ENCODE measurements at places on chromosomes 7 and 10. TPM values are rescaled to one million over a fixed set of nuclear protein-coding genes. Genes with fewer than 3 reads are reported as not detected.

GRCh38 chr7:85454904-85455303, 268.0 kb upstream of the SEMA3D start:
- no peak for DNase-seq

Gene DGKI
- total RNA-seq, result not detected

Gene LLCFC1
- total RNA-seq, result not detected

Gene INA
- total RNA-seq, result 0.08 TPM

DNA sequence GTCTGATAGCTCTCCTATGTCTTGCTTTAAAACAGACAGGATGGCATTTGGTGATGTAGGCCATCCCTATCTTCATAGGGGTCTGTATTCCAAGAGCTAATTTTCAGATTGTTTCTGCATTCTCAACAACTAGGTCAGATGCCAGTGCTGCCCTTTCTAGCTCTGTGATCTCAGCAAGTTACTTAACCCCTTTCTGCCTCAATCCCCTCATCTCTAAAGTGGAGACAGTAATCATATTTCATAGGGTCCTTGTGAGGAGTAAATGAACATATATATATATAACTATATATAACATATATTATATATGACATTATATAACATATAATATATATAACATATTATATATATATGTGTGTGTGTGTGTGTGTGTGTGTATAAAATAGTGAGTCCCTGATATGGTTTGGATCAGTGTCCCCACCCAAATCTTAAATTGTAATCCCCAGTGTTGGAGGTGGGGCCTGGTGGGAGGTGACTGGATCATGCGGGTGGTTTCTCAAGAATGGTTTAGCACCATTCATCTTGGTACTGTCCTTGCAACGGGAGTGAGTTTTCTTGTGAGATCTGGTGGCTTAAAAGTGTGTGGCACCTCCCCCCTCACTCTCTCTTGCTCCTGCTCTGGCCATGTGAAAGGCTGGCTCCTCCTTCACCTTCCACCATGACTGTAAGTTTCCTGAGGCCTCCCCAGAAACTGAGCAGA, 45.2 kb downstream of the HIPK2 start:
- no peak for DNase-seq

All from activated CD8-positive, alpha-beta T cell treated with anti-CD3 and anti-CD28 coated beads, Interleukin-2, amount 10 ng/mL, durations not matched to agents 7 days and 5 days (primary cell).